Kidney epithelial cell (primary cell): ENCODE measurements at places on chromosomes 2 and 18.

- peak; percentile 14 for DNase-seq
Measured at GRCh38 chr18:57397440-57398132, 37.6 kb upstream of the ONECUT2 start.

GRCh38 chr2:43218702-43219382, 7.6 kb downstream of the ZFP36L2 start:
- DNase-seq: no peak

DNA sequence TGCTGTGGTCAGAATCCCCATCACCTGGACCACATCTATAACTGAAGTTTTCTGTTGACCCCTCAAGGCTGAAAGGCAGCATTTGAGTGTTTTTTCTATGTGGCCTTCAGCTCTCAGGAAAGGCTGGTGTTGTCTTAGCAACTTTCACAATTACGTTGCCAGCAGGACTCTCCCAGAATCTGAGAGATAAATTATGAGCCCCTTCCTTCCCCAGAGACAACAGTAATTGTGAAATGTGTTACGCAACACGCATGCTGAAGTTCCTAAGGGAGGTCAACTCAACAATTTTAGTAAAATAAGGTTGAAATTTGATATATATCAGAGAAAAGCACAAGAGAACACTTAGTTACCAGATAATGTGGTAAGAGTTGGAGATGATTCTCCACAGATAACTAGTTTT, 216.5 kb upstream of the SLC8A1 start:
- DNase-seq: no peak

DNA sequence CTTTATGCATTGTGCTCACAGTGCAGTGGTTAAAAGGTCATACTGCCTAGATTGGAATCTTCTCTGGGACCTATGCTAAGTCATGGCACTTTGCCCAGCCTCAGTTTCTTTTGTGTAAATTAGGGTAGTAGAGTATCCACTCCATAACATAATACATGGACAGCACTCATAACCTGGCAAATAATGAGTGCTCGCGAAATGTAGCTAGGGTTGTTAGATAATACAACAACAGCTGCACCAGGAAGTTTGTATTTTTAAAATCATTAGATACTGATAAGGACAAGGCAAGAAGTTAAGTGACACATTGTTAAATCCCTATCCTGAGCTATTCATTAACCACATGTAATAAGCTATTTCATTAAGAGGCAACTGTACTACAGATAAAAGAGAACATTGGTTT, 13.8 kb upstream of the PLA2R1 start:
- no peak for DNase-seq

DNA sequence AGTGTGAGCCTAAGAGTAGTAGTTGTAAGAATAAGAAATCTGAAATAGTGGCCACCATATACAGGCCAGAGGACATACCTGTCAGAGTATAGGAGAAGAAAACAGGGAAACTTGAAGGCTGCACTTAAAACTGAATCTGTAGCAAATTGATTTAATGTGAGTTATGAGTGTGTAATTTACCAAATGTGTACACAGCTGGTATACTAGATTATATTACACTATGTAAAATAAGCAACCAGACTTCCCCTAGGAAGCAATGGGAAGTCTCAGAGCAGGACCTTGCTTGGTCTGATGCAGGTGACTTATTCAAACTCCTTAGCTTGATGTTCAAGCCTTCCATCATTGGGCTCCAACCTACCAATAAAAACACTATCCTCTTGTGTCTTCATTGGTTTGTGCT, 17.3 kb upstream of the EPC2 start:
- no peak for DNase-seq

GRCh38 chr2:37323781-37324535, 675 bp downstream of the PRKD3 start:
- DNase-seq: no peak

GRCh38 chr2:10810202-10811161, 2.1 kb downstream of the PDIA6 start:
- DNase-seq: no peak
